Upper lobe of right lung (tissue), 1 donor: ENCODE measurements at places on chromosomes 1 and 21.

DNA sequence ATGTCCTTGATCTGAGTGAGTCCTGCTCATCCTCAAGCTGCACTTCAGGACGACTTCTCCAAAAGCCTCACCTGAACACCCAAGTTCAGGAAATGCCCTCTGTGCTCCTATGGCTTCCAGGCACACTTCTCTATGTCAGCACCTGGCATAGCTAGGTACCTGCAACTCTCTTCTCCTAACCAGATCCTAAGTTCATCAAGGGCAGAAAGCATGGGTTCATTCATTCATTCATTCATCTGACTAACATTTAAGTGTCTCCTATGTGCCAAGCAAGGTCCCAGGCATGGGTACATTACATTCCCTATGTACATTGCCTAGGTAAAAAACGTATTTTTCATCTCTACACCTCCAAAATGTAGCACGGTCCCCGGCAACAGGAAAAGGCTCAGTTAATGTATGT is 4.0 kb downstream of the RGS8 start:
- DNase-seq, result no peak

- DNase-seq, result no peak
These were observed 101.5 kb downstream of the C1orf94 start for GRCh38 chr1:34278211-34278610.

GRCh38 chr1:224736619-224737352 is 120.7 kb downstream of the CNIH3 start:
- DNase-seq, result no peak

DNA sequence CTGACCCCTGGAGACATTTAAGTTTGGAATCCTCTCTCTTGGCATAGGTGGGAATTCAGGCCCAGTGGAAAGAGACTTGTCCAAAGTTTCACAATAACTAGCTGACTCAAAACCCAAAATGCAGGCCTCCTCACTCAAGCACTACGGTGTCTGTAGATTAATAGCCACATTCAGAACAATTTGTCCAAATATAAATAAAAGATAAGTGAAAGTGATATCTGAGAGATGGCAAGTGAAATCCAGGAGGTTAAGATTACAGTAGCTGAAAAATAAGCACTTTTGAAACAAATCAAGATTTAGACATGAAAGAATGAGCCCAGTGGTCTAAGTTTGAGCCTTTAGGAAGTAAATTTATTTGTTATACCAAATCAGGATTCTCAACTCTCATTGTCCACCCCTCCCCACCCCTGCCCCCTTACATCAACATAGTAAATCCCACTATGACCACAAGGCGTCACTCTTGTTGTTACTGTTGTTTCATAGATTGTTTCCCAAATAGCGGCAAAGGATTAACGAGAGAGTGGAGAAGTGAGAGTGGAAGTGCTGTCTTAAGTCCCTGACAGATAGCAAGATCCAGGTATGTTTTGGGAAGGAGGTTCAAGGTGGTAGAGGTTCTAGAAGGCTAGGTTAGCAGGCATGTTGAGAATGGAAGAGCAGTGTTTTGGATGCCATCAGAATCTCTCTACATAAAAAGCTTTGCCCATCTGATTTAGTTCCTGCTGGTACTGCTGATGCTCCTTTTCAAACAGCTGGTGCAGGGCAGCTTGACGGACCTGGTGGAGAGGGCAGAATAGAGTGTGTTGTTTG is 7.1 kb upstream of the TPM3 start:
- DNase-seq, result no peak

GRCh38 chr1:156836041-156836654 is 19.5 kb upstream of the SH2D2A start:
- no peak for DNase-seq

- DNase-seq, result no peak
These were observed 15.2 kb downstream of the GADD45A start for GRCh38 chr1:67700220-67700619.

GRCh38 chr1:199733125-199733524 is 294.4 kb upstream of the NR5A2 start:
- no peak for DNase-seq

DNA sequence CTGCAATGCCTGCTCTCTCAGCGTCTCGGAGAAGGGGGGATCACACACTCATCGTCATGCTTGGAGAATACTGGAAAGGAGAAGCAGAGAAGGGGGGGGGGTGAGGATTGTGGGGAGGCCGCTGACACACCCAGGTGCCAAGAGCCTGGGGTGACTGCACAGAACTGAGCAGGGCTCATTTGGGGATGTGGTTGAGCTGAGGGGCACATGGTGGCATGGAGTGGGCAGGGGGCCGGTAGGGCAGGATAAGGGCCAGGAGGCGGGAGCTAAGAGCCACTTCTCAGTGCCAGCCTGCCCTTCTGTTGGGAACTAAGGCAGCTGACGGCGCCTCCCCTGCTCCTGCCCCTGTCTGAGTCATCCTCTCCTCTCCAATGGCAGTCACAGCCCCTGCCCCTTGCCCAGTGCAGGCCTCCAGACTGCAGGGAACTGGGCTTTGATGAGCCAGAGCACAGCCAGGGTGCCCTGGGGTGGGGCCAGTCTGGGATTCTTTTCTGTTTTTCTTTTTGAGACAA is 27.2 kb downstream of the MRPL37 start:
- no peak for DNase-seq

DNA sequence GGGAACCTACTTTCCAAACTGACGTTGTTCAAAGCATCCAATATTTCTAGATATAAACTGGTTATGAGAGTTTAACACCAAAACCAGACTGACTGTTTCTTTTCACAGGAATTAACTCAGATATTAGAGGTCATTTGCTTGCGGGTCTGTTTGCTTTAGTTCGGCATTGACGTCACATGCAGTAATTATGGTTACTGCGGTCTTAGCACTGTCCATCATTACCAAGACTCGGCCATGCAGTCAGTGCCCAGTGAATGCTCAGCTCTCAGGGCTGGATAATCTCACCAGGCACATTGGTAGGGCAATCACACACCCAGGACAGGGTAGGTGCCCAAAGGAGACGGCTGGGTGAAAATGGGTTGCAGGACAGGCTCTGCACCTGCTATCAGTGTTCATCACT is 9.9 kb upstream of the F3 start:
- DNase-seq, result no peak
